ENCODE measurements at places on chromosomes 7 and 10.

DNA sequence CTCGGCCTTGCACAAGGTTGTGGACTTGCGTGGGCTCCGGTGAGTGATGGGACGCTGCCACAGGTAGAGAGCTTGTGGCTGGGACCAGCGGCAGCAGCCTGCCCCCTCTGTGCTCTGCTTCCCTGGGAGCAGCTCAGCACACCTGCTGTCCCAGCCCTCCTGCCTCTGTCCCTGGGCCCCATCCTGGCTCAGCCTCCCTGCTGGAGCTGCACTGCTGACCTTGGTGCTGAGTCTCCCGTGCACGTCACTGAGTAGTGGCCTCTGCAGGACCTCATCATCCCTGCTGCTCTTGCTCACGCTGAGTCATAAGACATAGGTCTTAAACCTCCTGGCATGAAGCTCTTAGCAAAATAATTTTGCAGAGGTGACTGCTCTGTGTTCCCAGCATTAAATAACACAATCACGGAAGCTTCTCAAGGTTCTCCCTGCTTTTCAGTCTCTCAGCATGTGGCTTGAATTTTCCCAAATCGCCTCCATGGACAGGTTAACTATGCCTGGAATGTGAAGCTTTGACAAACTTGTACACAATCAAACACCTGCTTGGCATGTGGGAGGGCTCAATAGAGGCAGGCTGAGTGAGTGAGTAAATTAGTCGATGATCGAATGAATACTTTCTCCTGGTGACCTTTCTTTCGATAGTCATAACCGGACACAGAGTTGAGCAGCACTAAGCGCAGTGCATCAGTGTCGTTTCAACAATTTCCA lies 63.8 kb upstream of the NPS start:
- DNase-seq: no peak

GRCh38 chr10:31855033-31855432 lies 73.6 kb downstream of the ARHGAP12 start:
- no peak for DNase-seq

DNA sequence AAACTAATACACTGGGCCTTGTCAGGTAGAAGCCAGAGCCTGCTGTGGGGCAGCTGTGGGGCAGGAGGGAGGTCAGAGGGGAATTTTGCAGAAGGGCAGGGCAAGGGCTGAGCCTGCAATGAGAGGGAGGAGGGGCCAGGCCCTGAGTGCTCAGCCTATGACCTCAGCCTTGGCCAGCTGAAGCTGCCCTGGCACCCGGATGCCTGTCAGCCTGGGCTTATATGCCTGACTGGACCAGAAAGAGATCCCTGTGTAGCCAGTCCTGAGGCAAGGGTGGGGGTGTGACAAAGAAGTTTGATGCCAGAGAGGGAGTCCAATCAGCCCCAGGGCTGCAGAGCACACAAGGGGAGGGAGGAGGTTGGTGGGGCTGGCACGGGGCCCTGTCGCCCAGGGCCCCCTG lies 22.3 kb upstream of the PRRT4 start:
- no peak for DNase-seq

DNA sequence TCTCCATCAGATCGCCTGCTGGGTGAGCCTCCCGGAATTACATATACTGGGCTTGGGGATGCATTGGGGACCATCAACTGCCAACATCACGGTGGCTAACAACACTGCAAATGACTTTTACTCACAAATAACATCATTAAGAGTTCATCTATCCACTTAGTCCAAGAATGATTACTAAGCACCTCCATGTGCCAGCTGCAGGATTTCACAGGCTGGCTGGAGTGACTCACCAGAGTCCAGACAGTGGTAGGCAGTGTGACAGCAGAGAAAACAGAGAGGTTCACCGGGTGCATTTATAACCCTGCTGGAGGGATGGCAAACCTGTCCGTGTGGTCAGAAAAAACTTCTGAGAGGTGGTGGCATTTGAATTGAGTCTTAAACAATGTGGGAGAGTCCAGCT lies 3.2 kb upstream of the IGFBP3 start:
- no peak for DNase-seq

DNA sequence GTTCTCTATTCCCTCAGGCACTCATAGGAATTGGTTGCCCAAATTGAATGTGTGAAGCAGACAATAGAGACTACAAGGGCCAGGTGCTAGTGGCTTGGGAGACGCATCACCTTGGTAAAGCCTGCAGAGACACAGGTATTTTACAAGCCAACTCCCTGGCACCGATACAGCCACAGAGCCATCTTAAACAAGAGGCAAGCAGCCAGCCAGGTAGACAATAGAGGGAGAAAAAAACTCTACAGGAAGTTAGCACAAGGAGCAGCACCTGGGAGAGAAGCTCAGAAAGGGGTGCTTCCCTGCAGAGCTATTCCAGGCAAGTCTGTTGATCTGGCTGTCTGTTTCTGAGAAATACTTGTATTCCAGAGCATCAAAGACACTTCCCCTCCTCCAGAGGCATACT lies 43.0 kb upstream of the CDK1 start:
- no peak for DNase-seq

- DNase-seq: no peak
Measured at GRCh38 chr7:43318188-43318770, 205.8 kb downstream of the HECW1 start.

DNA sequence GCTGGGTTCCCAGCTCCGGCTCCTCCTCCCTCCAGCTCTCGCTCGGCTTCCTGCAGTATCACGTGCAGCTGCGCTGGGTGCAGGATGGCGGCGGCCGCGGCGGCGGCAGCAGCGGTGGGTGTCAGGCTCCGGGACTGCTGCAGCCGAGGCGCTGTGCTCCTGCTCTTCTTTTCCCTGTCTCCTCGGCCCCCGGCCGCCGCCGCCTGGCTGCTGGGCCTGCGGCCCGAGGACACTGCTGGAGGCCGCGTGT lies at the start of gene CNNM1:
TSS of gene CNNM1 (plus strand) at position 53 of the 250 bp plus-strand sequence. CDS start at position 85, 32 bp downstream.
- DNase-seq: peak; percentile 18

GRCh38 chr7:50920031-50920635 lies 137.4 kb upstream of the GRB10 start:
- DNase-seq: no peak

DNA sequence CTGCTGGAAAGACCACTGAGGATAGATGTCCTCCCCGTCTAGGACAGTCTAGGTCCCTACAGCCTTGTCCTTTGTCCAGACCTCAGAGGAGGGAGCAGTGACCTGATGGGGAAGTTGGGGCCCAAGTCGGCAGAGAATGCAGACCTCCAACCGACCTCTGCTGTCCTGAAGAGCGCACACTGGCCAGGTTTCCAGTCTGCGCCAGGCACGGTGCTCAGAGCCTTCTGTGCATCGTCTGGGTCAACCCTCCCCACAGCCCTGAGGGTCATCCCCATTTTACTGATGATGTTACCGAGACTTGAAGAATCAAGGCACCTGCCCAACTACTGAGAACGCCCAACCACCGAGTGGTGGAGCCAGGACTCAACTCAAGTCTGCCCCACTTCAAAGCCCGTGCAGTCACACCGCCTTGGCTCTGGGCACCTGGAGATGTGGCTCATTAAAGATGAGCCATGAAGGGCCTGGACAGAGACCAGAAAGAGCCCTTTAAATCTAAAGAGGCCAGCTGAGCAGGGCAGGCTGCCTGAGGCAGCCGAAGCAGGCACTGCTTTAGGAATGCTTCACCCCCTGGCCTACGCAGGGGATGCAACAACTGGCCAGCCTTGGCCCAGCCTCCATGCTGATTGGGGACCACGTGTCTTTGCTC lies 4.4 kb downstream of the ITPRIP start:
- DNase-seq: no peak

DNA sequence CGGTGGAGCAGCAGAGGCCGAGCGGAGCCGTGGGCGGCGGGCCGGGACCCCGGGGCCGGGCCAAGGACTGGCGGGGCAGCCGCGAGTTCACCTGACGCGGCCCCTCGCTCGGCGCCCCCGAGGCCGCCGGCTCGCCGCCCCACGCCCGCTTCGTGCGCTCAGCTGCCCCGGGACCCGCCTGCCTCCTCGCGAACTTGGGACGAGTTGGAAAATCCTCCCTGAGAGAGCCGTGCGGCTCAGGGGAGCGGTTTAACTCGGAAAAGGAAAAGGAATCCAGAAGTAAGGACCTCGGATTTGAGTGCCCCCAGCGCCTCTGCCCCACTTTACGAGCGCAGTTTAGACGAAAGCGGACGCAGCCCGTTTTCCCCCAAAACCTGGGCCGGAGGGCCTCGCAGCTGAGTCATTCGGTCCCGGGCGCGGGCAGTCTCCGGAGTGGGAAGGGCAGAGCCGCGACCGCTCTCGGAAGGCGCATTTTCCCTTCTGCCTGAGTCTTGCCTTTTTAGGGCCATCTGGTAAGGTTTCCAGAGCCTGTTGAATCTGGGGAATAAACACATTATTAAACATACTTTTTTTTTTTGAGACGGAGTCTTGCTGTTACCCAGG lies 744 bp downstream of the CREM start:
- DNase-seq: peak; percentile 51

DNA sequence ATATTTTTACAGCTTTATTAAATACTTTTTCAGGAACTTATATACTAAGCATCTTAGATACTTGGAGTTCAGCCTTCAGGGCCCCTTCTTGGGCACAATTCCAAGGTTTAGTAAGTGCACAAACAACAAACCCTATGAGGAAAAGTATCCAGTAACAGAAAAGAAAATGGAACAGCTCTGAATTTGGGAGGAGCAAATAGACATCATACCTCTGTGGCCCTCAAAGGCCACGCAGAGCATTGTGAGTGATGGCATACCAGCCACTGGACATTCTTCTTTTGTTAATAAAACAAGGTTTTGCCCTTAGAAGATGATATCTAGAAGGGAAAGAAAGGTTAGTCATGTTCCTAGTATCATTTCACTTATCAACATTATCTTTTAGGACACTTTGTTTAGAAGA lies 46.0 kb downstream of the ST7 start:
- no peak for DNase-seq

DNA sequence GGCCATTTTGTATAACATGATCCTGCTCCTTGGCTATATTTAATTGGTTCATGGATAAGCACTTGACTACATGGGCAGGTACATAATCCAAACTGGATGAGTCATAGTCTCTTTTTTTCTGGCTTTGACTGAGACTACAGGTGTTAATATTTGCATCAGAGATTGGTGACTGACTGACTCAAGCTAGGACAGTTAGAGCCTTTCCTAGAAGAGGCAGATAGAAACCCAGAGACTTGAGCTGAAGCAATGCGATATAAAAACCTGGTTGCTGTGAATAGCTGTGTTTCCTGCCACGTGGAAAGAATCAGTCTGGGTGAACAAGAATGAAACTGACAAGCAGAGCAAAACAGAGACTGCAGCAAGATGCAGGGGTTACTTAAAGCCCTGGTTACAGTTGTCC lies 81.0 kb downstream of the SAMD9 start:
- DNase-seq: peak; percentile 16

DNA sequence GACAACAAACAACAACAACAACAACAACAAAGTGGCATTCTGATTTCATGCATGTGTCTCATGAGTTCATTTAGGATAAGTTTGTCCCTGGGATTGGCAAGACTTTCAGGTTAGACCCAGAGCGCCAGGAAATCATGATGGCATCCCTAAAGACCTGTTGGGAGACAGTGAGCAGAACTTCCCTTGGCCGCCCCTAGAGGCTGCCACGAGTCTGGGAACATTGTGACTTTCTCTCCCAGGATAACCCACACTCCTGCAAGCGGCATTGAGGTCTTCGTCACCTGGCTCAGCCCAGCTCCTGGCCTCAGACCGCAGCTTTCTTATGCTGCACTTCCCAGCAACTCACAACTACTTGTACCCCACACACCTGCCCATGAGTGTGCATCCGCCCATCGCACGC lies 80.5 kb upstream of the RNF32 start:
- no peak for DNase-seq

- no peak for DNase-seq
Measured at GRCh38 chr10:110916554-110917346, 2.2 kb downstream of the BBIP1 start.

- no peak for DNase-seq
Measured at GRCh38 chr10:110413903-110414547, 83.7 kb upstream of the DUSP5 start.

- DNase-seq: no peak
Measured at GRCh38 chr10:3165196-3165595, 7.4 kb downstream of the PITRM1 start.

DNA sequence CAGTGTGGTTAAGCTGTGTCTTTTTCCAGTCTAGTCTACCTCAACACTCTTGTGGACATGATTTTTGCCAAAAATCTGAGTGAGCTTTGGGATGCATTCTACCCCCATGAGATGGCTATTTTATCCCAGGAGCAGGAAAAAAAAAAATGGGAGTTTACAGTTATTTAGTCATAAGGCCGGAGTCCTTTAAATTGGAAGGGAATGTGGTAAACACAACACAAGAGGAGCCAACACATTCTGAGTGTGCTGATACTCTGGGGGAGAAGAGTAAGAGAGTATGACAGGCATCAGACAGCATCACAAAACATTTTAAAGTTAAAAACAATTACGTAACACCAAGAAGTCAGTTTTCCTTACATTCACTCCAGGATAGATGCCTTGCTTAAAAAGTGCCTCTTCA lies 46.1 kb downstream of the C1GALT1 start:
- no peak for DNase-seq

DNA sequence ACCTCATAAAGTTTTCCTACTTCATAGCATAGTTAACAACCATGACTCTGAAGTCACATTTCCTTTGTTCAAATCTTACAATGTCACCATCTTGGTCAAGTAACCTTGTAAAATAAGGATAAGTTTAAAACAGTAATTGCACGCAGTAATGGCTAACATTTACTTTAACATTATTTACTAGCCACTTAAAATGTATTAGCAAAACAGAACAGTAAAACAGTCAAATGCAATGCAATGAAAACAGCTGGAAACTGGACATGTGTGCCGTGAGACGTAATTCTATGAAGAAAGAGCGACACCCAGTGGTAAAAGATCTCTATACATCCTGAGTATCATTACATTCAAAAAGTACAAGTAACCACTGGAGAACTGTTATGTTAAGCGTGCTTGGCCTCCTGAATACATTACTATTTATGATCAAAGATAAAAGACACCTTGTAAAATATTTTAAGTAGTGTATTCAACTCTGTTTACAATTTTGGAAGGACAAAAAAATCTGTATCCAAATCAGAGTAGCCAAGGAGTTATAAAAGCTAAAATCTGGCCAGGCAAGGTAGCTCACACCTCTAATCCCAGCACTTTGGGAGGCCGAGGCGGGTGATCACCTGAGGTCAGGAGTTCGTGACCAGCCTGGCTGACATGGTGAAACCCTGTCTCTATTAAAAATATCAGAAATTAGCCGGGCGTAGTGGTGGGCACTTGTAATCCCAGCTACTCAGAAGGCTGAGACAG lies 27.2 kb downstream of the ATE1 start:
- DNase-seq: no peak

- DNase-seq: no peak
Measured at GRCh38 chr10:122373721-122374120, 787 bp upstream of the PLEKHA1 start.

- DNase-seq: no peak
Measured at GRCh38 chr10:131021969-131022368, 289.6 kb downstream of the TCERG1L start.

DNA sequence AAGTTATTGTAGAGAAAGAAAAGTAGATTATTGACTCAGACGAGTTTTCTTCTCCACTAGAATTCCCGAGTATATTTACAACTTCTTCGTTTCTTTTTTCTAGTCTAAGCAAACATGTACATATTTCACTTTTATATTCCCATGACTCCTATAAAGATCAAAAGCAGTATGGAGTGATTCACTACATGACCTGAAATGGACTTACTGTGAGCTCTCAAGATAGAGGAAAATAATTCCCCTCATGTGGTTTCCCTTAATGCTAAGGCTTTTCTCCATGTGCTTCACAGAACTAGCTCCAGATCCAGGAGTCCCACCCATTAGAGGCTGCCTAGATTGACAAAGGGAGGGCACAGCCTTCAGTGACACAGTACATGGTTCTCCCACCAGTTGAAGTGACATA lies 823.1 kb upstream of the LRRTM3 start:
- DNase-seq: no peak

- no peak for DNase-seq
Measured at GRCh38 chr10:69738858-69739435, 62.8 kb upstream of the COL13A1 start.

- no peak for DNase-seq
Measured at GRCh38 chr10:11448545-11449244, 162.8 kb downstream of the USP6NL start.

All from stimulated activated CD4-positive, alpha-beta T cell treated with anti-CD3 and anti-CD28 coated beads, Interleukin-2, amount 100 ng/mL, for 48 hours (primary cell).